SK-N-SH (cell line): ENCODE measurements at places on chromosomes 6 and 20. TPM values are rescaled to one million over a fixed set of nuclear protein-coding genes. Genes with fewer than 3 reads are reported as not detected.

Gene IL20RA
- 0.10 and 0.29 TPM in 2 replicates for polyA plus RNA-seq

Gene WFDC2
- polyA plus RNA-seq, result 0.21 TPM in 1 of 2 replicates, not detected in the other

Gene BPI
- polyA plus RNA-seq, result not detected in 2 replicates

Gene OTOR
- not detected in 2 replicates for polyA plus RNA-seq

GRCh38 chr6:111662794-111663593 is 57.3 kb upstream of the TRAF3IP2 start:
- no peak overlapping the region for H3K4me3 ChIP-seq
- H3K27me3 ChIP-seq, result no peaks in the 10 kb centered on the region
- peak; percentile 67 for DNase-seq
- H3K36me3 ChIP-seq, result peaks cover 9% of the 10 kb centered on the region

DNA sequence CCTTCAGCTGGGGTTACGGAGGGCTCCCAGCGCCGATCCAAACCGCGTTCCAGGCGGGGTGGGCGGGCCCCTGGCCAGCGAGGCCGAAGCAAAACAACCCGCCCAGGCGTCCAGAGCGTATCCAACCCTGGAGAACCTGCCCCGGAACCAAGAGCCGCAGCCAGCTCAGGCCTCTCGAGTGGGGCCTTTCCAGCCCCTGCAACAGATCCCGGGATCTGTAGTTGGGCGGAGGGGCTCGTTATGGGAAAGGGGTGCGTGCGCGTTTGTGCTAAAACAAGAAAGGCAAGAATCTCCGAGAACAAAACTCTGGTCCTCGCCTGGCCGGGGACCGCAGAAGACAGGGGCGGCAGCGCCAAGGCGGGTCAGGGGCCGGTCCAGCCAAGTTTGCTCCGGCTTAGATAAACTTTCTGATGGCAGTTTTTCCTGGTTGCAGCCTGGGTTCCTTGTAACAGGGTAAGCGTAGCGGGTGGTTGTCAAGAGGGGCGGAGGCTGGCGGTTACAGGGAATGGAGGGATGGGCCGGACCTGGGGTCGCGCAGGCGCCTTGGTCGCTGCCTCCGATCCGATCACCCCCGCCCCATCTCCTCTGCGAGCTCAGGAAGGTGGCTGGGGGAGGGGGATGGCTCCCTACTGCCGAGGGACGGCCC is 448 bp upstream of the RIN2 start:
- H3K4me3 ChIP-seq, result peak overlapping the region; percentile 84
- DNase-seq, result peak; percentile 98
- no peaks in the 10 kb centered on the region for H3K36me3 ChIP-seq
- H3K4me1 ChIP-seq, result peaks cover 9% of the 10 kb centered on the region

DNA sequence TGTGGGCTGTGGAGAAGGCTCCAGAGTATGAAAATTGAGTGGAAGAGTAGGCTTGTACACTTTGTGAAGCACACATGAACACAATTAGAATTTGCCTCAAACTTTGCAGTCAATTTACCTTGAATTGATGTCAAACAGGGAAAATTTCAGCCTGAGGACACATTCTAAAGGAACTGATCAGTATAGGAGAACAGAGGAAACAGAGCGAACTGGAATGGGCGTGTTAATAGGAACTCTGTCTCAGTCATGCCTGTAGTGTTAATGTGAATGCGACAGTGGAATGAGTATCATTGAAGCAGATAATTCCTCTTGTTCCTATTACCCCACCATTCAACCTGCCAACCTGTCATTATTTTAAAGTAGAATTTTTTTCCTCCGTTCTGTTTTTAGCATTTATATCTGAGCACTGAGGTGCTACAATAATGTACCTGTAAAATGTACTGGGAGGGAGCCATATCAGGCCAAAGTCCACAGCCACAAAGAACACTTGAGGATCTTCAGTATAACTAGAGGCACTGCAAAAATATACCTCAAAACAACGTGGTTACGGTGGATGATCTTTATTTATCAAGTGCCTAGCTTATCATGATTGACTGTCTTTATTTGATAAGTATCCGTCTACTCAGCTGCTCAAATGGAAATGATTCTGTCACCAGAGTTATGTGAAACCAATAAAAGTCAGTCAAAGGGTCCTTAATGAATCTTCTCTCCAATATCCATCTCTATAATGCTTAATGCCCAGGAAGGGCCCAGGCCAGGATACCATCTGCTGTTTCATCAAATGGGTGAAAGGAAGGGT is 125.3 kb upstream of the STMND1 start:
- no peak for DNase-seq
- H3K27ac ChIP-seq, result no peak overlapping the region
- no peak overlapping the region; the same call in 1 of the 2 replicates for H3K4me3 ChIP-seq
- H3K27me3 ChIP-seq, result no peaks in the 10 kb centered on the region

GRCh38 chr20:50982363-50982762 is 23.7 kb downstream of the MOCS3 start:
- peaks cover 9% of the 10 kb centered on the region; the same call in 1 of the 2 replicates for H3K4me1 ChIP-seq
- no peaks in the 10 kb centered on the region for H3K27me3 ChIP-seq
- H3K27ac ChIP-seq, result no peak overlapping the region
- DNase-seq, result no peak
